ENCODE measurements at places on chromosomes 11 and 22.

- DNase-seq = no peak
Measured at GRCh38 chr11:59728154-59728553, 14.5 kb upstream of the OR10V1 start.

- no peak for DNase-seq
Measured at GRCh38 chr11:86251345-86251744, 6.8 kb downstream of the EED start.

GRCh38 chr22:20571531-20572007 lies 64.2 kb downstream of the MED15 start:
- DNase-seq = peak; percentile 53

DNA sequence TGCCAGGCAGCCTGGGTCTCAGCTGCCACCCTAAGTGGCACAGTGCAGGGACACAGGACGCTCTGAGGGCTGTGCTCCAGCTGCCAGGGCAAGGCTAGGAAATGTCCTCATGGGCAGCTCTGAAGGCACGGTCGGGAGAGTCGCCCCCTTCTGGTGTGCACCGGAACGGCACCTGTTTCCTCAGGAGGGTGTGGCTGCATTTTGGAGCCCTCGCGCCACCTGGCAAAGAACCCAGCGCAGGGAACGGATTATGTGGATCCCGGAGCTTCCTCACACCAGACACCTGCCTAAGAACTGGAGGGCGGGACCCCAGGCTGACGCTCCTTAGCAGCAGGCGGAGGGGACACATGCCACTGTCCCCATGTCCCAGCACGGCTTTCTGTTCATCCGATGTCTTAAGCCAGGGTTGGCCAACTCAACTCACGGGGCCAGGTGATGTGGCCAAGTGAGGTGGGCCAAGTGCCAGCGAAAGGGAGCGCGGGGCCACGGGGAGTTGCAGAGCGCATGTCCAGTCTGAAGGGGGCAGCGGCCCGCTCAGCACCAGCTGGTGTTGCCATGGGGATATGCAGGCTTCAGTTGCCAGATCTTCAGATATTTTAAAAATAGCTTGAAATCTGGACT lies 5.1 kb upstream of the SLC22A8 start:
- no peak for DNase-seq

GRCh38 chr11:128550261-128550821 lies 37.0 kb downstream of the ETS1 start:
- DNase-seq = no peak

DNA sequence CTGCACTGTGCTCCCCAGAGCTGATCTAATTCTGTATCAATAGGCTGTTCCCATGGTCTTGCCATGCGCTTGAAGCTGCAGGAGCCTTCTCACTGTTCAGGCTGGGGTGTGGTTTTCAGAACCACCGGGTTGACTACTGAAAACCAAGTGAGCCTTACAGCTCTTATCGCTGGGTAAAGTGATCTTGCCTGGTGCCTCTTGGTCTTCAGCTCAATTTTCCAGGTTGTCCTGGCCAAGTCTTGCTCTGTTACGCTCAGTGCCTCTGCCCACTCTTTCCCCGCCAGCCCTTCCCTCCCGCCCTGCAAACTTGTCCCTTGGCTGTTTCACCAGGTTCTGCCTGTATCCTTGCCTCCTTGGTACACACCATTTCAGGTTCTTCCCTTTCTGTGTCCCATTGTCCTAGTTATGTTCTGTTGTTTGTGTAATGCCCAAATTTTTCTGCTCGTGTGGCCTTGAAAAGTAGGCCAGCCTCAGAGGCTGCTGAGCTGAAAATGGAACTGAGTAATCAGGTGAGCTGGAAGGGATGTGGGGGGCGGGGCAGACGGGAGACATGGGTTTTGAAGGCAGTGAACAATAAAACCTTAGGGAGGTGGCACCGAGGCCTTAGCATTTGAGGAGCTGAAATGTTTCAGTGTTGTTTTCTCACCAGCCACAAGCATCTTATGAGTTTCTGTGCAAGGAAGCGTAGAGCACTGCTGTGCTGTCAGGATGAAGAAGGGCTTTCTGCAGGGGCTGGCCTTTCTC lies 11.2 kb downstream of the PEX26 start:
- DNase-seq = peak; percentile 23

- no peak for DNase-seq
Measured at GRCh38 chr11:93850594-93851018, at the start of gene VSTM5. VSTM5 (minus strand) TSS chr11:93850618; CDS start chr11:93850502, 116 bp downstream.

DNA sequence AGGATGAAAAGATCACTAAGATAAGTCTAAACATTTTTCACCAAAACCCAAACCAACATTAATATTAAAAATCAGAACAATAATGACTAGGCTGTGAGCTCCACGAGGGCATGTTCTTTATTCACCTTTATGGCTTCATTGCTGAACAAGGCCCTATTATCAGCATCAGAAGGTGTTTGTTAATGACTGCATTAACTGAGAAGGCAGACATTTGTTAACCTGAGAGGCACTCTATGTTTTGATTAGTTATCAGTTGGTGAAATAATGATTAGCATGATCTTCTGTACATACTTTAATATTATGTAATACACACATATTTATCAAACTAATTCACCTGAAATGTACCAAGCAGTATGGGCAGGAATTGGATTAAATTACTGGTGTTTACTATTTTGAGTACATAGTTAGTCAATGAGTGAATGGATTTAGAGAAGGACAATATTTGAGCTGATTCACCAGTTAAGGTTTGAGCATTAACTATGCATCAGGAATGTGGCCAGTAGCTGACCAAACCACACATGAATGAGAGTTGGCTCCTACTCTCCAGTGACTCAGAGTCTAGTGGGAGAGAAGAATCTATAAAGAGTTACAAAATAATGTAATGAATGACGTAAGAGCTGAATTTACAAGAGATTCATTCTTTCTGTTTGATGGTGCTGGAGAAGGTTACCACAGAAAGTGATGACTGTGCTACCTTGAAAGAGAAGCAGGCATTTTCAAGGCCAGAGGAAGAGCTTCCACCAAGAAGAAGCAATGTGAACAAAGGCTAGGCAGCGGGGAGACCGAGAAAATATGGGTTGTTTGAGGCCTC lies 6.7 kb downstream of the IL18 start:
- DNase-seq = no peak

- no peak for DNase-seq
Measured at GRCh38 chr11:131674051-131674755, 303.8 kb downstream of the NTM start.

DNA sequence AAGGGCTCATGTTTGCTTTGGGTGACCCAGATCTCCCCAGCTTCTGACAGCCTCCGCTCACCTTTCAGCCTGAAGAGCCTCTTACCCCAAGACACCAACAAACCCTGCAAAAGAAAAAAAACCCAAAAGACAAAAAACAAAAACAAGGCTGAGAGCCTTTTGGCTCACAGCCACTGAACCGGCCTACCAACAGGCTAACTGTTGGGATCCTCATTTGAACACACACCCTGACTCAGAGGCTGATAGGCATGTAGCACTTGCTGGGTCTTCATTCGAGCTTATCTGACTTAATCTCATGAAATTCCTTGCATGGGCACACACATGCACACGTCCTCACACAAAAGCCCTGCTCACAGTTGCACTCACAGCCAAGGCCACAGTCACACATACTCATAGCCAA lies 22.9 kb upstream of the TSKU start:
- no peak for DNase-seq

GRCh38 chr11:112962579-112963367 lies 1.6 kb downstream of the NCAM1 start:
- no peak for DNase-seq

DNA sequence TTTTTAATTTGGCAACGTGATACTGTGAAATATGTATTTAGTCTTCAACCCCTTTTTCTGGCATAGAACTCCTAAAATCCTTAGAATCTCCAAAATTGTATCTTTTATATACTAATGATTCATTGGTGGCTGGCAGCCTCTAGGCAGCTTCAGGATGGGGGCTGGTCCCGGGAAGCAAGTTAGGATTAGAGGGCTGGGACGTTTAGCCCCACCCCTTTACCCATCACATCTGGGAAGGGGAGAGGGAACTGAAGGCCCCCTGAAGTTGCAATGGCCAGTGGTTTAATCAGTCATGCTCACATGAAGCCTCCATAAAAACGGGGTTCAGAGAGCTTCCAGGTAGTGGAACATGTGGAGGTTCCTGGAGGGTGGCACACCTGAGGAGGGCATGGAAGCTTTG lies 7.1 kb downstream of the IL17RA start:
- DNase-seq = no peak

DNA sequence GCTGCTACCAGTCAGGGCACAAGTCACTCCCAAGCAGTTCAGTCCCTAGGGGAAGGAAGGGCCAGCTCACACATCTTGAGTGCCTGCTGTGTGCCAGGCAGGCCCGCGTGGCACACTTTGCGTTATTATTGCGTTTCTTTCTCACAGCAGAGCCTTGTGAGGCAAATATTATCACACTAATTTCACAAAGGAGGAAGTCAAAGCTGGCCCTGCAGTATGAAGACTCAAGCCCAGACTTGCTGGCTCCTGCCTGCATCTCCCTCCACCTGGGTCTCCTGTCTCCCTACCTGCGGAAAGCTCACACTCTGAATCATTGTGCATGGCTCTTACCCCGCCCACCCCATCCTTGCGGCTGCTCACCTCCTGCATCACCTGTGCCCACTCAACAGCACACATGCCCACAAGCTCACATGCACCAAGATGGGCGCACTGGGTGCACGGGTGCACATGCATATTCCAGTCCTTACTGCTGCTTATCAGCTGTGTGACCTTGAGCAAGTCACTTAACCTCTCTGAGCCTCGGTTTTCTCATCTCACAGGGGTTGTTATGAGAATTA lies 31.7 kb upstream of the P2RY2 start:
- DNase-seq = no peak

GRCh38 chr22:24011735-24012068 lies 598 bp downstream of the CABIN1 start:
- DNase-seq = no peak

DNA sequence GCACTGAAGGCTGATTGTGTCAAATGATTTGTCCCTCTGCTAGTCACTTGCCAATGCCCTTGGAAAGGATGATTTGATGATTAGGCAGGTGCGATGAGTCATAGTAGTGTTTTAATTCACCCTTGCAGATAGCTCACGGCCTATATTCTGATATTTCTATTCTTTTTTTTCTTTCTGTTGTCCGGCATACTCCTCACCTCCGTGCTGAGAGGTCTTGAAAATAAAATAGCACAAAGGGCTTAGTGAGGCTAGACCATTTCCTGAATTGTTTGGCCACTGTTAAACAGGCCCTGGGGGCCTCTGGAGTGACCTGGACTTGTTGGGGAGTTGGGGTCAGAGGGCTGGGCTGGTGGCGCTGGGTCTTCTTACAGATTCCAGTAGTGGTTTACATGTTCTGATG lies 99.8 kb downstream of the ZBTB16 start:
- no peak for DNase-seq

DNA sequence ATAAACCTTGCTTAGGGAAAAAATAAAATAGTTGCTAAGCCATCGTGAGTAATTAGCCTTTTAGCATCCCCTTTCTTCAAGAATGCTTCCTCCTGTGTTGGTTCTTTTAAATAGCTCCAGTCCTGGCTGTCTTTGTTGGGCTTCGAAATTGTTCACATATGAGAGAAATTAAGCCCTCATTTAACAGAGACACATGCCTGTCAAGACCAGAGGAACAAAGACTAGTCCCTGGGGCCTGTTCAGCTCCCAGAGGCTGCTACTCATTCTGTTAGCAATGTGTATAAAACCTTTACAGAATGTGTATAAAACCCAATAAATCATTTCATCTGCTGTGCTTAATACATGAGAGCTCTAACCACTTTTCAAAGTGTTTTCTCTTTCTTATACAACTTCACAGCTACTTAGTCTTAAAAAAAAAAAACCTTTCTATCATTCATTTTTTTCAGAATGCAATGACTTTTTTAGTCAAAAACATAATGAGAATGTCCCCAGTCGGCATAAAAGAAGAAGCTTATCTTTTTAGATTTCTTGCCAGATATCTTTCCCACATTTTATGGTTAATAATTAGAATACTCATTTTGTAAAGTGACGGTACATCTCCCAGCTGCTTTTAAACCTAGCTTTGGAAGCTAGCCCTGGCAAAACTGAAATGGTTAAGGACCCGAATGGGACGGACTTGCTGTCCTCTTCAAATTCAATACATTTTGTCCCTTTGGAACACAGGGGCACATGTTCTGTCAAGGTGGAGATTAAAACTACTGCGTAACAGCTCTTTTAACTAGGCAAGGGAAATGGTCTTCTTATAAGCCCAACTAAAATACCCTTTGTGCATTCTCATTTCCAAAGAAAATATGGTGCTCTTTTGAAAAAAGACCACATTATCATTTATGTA lies 186.1 kb downstream of the SOX6 start:
- DNase-seq = no peak

- no peak for DNase-seq
Measured at GRCh38 chr11:126231725-126232459, 20.3 kb downstream of the FAM118B start.

DNA sequence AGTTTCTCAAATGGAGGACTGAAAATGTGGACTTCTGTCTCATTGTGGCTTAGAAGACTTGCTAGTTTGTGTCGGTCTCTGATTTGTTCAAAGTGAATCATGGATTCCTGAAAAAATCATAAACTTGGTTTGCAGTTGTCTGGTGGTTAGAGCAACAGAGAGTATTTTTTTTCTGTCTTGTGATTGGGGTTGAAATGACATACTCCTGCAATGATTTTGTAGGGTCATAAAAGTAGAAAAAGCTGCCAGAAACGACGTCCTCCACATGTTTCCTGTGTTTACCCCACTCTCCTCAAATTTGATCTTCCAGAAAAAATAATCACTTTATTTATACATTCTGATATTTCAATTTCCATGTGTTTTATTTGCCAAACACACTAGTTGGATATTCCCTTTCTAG lies 219.2 kb upstream of the PGR start:
- no peak for DNase-seq

- no peak for DNase-seq
Measured at GRCh38 chr11:34363363-34364084, 5.7 kb upstream of the ABTB2 start.

DNA sequence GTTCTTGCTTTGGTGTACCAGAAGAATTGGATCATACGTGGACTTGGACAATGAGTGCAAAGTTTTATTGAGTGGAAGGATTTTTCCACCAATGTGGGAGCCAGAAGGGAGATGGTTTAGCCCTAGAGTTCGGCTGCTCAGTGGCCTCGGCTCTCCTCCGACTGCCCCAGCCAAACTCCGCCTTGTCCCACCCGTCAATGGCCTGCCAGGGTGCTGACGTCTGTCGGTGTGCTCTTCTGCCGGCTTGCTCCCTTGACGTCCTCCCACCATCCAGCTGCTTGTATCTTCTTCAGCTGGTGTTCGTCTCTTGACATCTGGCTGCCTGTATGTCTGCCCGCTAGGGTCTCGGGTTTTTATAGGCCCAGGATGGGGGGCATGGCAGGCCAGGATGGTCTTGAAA lies 154.8 kb downstream of the APOL5 start:
- DNase-seq = no peak
